ENCODE measurements at places on chromosomes 3 and 15.
A peak's percentile ranks its signal among the peaks of the same experiment; 100 is the strongest.

DNA sequence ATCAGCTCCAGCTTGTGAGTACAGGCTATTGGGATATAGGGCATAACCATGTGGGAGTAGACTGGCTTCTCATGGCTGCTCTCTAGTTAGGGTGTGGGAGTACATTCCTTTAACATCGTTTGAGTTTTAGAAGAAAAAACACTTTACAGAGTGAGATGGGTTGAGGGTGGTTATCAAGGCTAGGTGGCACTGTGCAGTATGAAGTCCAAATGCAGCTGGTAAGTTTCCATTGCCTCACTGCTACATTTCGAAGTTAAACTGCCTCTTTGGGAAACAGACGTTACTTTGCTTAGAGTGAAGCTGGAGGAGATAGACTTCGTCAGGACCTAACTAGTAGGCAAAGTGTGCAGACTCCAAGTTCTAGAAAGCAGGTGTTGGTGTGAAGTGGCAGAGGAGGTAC, 192.4 kb downstream of the SQOR start:
- DNase-seq: no peak

- DNase-seq: peak; percentile 14
Measured at GRCh38 chr15:72231833-72232478, 966 bp upstream of the PKM start.

GRCh38 chr3:96266395-96267190, 547.8 kb upstream of the EPHA6 start:
- no peak for DNase-seq

DNA sequence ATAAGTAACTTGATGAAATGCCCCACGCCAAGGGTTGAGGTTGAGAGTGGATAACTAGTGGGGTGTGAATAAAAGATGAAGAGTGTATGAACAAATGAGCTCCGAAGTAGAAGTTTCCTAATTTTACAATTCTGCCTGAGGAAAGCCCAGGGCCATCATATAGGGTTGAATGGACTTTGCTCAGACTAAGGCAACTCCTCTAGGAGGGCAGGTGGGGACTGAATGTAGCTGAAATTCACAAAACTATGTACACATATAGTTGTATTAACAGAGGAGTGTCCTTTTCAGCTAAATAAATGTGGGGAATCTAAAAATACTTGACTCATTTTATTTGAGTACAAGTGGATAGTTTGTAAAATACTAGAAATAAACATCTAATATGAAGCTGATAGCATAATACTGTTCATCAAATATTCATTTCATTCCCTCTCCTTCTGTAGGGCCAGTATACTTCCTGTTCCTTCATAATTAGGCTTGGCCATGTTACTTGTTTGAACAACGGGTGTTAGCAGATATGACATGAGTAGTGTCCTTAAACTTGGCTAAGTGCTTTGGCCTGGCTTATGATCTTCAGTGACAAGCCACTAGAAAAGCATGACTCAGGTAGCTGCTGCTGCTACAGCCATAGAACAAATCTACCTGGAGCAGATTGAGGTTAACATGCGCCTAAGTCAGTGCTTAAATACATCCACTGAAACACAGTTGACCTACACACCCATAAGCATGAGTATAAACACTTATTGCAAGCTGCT, 26.5 kb downstream of the PLSCR1 start:
- no peak for DNase-seq

GRCh38 chr3:195540027-195540426, 3.1 kb downstream of the PPP1R2 start:
- DNase-seq: no peak

DNA sequence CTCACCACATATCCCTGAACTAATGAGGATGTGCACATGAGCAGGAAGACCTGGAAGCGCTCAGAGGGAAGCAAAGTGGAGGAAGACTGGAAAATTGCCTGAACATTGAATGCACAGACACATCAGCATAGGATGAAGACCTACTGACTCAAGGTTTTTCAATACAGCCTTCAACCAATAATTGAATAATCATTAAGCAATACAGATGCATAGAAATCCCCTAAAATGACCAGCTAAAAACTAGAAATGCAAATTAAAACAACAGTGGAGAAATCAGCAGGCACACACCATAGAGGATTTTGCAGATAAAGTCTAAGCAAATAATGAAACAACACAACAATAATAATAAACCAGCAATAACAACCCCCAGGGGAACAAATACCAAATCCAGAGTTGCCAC, 80.4 kb downstream of the CEP152 start:
- no peak for DNase-seq

Data from brain (organoid and tissue), 16 donors.